ENCODE measurements at places on chromosomes 13 and 19.

- no peak for DNase-seq
Measured at GRCh38 chr19:8192221-8192820, 16.8 kb upstream of the CERS4 start.

GRCh38 chr13:88979465-88980175 lies 1308.4 kb downstream of the SLITRK5 start:
- no peak for DNase-seq

DNA sequence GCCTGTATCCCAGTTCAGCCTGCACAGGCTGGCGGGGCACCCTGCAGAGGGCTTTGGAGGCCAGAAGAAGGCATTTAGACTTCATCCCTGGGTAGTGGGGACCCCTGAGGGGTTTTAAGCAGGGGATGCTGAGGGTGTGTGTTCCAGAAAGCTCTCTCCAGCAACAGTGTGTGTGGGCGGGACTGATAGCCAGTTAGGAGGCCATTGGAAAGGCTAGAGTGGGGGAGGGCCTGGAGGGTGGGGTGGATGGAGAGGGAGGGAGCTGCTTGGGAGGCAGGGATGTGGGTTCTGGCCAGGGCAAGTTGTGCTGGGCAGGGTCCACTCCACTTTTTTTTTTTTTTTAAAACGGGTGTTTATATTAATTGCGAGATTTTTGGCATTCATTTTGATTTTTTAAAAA lies 28.3 kb downstream of the LYL1 start:
- no peak for DNase-seq

GRCh38 chr13:85808811-85809210 lies 9.6 kb upstream of the SLITRK6 start:
- no peak for DNase-seq

GRCh38 chr13:93811071-93811737 lies 584.6 kb downstream of the GPC6 start:
- DNase-seq: no peak

GRCh38 chr13:73827434-73827833 lies 306.8 kb downstream of the KLF12 start:
- DNase-seq: no peak

DNA sequence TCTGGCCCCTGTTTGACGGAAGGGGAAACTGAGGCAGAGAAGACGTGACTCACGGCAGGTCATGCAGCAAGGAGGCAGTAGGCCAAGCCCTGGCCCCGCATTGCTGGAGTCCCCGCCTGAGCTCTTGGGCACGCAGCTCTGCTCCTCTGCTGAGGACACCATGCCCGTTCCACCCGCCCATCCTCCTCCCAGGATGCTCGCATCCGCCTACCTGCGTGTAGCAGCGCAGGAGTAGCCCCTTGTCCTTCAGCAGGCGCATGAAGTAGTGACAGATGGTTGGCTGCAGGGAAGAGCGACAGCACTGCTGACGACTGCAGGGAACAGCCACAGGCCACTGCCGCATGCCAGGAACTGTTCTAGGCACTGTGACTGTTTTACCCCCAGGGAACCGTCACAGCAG lies 10.5 kb downstream of the SIRT2 start:
- DNase-seq: no peak

DNA sequence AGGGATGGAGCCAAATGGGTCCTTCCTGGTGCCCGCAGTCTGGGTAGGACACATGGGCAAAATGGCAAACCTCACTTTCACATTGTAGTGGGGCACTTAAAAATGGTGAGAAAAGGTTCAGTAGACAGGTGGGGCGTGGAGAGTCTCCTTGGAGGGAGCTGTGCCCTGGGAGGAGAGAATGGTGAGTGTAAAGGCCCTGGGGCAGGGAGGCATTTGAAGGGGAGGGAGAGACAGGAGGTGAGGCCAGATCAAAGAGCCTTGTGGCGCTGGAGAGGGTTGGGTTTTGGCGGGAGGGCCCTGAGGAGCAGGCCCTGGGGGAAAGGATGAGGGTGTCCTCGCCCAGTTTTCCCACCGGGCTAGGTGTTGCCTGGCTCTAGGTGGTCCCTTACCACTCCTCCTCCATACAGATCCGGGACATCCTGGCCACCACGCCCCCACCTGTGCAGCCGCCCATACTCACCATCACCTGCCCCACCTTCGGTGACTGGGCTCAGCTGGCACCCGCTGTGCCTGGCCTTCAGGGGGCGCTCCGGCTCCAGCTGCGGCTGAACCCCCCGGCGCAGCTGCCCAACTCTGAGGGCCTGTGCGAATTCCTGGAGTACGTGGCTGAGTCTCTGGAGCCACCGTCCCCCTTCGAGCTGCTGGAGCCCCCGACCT lies 6.3 kb downstream of the MAP1S start:
- DNase-seq: no peak

DNA sequence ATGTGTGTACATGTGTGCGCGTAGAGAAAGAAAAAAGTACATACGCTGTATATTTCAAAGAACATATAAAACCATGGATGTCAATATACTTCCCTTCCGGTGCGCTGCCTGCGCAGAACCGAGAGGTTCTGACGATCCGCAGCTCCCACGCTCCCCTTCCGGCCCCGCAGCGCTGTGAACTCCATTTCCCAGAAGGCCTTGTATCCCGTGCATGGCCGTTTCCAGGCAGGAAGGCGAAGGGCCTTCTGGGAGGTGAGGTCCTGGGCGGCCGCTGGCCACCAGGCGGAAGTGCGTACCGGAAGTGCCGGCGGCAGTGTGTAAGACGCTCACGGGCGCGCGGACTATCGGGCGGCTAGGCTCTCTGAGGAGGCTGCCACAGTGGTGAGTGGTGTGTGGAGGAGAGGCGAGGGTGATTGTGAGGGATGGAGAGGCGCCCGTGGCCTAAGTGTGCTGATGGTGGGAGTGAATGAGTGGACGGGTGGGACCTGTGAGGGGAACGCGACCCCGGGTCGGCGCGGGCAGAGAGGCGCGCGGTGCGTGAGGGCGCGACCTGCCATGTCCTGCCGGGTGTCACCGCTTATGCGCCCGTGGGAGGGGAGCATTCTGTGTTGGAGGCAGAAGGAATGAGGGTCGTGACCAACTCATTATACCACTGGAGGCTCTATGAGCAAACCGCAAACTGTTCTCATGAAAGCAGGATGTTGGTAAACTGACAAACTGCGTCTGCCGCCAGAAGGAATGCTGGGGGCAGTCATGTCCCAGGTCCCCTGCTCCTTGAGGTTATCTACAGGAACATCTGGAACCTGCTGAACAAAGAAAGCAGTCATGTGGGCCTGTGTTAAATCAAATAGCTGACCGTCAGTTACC lies at the start of gene ERVK3-1:
ERVK3-1 (plus strand) TSS at position 313 of the 867 bp plus-strand sequence. CDS start 6,792 bp downstream, outside the sequence.
- DNase-seq: peak; percentile 98

DNA sequence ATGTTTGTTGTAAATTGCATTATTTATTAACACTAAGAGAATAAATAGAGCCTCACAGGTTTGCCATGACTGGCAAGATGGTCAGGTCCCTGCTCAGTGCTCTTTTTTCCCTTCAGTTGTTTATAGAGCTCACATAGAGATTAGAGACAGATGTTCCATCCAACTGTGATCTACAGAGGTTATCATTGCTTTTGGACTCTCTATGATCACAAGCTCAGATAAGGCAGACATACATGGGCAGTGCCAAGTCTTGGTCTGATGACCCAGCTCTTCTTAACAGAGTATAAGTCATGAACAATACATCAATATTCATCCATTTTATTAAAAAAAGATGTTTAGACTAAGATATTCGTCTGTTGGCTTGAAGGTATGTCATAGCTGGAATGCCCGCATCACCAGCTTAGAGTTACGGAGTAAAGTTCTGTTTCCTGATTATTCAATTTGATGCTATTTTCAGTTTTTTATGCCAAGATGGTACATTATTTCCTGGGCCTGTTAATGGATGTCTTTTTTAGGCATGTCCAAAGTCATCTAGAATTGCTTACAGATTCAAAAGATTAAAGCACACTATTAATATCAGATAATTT lies 729.8 kb upstream of the SLC10A2 start:
- DNase-seq: no peak

- no peak for DNase-seq
Measured at GRCh38 chr13:113364311-113364889, 470 bp upstream of the GRTP1 start.

GRCh38 chr13:27083183-27083582 lies 88.4 kb downstream of the USP12 start:
- DNase-seq: no peak

- no peak for DNase-seq
Measured at GRCh38 chr19:33393286-33394005, 19.9 kb downstream of the CEBPG start.

GRCh38 chr19:54189145-54189734 lies at the start of gene MBOAT7:
TSS of gene MBOAT7 (minus strand) at chr19:54189580. CDS start at chr19:54188508, 1,072 bp downstream.
- no peak for DNase-seq

DNA sequence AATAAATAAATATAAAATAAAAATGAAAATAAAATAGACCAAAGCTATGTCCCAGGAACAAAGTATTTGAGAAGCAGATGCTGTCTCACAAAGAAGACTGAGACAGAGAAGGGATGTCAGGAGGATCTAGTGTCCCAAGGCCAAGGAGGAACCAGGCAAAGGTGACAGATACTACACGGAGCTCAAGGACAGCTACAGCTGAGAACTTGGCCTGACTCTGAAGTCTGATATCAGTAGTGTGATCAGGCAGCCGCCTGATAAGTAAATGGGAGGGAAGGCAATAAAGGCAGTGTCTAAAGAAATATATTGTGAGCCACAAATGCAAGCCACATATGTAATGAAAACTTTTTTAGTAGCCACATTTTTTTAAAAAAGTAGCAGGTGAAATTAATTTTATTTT lies 20.4 kb upstream of the NANOS3 start:
- DNase-seq: no peak

GRCh38 chr19:21922276-21922675 lies 86.3 kb upstream of the ZNF43 start:
- DNase-seq: no peak

DNA sequence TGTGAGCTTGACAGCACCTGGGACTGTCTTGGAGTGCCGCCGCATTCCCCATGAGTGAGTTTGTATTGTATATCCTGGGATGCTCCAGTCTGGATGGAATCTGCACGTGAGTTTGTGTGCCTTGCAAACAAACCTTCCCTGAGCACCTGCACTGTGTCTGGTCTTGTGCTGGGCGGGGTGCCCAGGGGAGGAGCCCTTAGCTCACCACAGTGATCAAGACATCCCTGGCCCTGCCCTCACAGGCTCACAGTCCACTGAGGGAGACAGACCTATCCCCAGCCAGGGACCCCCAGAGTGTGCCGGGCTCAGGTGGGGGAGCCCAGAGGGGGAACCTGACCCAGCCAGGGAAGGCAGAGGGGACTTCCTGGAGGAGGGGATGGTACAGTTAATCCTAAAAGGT lies 1.7 kb upstream of the BCAM start:
- DNase-seq: no peak

- DNase-seq: no peak
Measured at GRCh38 chr19:55487924-55488687, at the start of gene SSC5D. TSS of gene SSC5D (plus strand) at chr19:55488436. CDS start at chr19:55488590, 154 bp downstream.

DNA sequence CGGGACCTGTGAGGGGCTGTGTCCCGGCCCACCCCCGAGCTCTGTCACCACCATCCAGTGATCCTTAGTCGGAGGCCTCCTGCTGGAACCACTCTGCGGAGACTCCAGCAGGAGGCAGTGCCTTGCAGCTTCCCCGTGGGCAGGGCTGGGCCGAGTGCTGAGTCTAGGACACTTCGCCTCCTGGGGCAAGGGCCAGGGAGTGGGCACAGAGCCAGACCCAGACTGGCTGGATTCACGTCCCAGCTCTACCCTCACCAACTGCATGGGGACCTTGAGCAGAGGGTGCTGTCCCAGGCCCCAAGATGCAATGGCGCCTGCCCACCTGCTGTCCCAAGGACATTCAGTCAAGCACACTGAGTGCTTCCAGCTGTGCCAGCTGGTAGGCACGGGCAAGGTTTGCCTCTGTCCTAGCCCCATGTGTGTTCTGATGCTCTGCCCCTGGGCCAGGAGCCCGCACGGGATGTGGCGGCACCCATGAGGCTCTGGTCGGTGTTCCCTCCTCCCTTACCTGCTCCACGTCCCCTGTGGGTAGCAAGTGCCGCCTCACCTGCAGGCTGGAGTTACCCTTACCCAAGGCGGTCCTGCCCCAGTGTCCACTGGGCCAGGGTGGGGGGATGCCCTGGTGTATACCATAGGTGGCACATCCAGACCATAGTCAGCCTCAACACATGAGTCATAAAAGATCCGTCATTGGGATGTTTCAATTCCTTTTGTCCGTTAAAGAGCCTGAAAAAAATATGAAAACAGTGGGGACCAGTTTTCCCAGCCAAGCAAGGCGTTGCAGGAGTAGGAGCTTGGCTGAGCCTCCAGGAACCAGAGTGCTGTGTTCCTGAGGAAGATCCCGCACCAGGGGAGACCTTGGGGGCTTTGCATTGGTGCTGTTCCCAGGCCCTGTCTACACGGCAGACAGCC lies 7.4 kb downstream of the FZR1 start:
- DNase-seq: no peak

All from activated CD4-positive, alpha-beta T cell treated with anti-CD3 and anti-CD28 coated beads, Interleukin-2, Interleukin-6, amounts not matched to agents 100 ng/mL and 50 ng/mL, durations not matched to agents 16 hours and 8 hours (primary cell).